OCI-M1 (cell line): ENCODE measurements at places on chromosomes 7 and 10.

DNA sequence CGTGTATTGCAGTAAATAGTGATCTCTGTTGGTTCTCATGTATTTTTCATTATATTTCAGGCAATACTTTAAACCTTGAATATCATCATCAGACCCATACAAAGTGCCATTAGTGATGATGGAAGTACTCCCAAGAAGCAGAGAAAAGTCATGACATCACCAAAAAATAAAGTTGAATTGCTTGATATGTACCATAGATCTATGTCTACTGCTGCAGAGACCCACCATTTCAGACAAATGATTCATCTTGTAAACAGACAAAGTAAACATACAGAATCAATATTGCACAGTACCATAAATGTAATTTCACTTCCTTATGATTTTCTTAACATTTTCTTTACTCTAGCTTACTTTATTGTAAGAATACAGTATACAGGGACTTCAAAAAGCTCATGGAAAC is 347.8 kb downstream of the IPMK start:
- DNase-seq, result no peak

- peak; percentile 92 for DNase-seq
Observed at GRCh38 chr7:103025341-103025740, 49.3 kb downstream of the FBXL13 start.

DNA sequence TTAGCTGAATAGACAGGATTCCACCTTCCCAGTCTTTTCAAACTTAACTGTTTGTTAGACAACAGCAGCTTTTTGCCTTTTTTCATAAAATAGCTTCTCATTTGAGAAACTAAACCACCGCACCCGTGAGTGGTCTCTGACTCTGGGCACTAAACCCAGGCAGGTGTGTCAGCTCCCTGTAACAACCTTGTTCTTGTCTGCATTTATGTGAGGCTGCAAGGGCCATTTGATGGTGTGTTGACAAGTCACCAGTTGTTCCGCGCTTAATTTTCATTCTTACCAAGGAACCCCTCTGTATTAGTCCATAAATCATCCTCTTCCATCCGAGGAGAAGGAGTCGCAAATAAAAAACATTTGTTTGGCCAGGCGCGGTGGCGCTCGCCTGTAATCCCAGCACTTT is 1.5 kb downstream of the STOX1 start:
- DNase-seq, result no peak

- no peak for DNase-seq
Observed at GRCh38 chr7:107446531-107446930, 23.3 kb upstream of the GPR22 start.

GRCh38 chr7:553636-554111 is 34.0 kb upstream of the PDGFA start:
- DNase-seq, result no peak

GRCh38 chr7:40232242-40232893 is 97.6 kb downstream of the SUGCT start:
- DNase-seq, result peak; percentile 74

DNA sequence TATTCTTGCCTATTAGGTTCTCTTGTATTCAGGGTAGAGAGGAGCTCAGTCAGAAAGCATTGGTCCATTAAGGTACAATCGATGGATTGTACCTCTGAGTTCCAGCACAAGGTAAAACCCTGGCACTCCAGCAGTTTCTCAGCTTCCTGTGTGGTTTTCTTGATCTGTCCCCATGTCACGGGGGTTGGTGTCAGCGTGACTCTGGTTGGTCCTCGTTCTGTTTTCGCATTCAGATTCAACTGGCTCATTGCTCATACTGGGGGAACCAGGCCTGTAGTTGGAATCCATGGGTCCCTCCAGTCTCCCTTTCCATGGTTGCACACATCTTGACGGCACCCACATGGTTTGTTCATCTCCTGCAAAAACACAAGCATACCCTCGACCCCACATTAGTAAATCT is 32.7 kb upstream of the RASGEF1A start:
- DNase-seq, result no peak

GRCh38 chr10:56487746-56488145 is 126.7 kb upstream of the ZWINT start:
- no peak for DNase-seq

DNA sequence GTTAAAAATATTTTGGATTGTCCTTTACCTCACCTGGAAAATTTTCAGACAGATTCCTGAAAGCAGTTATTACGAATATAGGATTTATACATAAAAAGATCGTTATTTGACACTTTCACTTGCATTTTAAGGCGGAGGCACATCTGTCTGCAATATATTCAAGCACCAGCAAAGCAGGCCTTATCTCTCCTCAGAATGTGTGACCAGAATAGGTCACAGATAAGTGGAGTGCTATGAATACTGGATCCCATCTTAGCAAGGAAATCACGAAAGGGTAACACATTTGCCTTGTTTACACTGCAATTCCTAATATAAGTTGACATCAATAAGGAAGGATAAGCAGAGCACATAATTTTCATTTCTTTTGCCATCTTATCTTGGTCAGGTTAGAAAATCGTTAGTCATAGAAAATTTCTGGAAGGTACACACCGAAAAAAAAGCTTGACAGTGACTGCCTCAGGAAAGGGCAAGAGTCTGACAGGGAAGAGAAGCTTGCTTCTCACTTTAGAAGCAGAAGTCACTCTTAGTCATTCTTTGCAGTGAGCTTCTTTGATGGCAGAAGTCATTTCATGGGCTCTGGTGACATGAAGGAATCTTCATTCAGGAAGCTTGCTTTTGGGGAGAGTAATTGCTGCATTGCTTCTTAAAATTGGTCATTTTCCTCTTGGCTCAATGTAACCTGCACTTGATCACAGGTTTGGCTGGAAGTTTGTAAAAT is 98.1 kb upstream of the STK17A start:
- DNase-seq, result peak; percentile 74
